ENCODE measurements at places on chromosomes 2 and 18.

DNA sequence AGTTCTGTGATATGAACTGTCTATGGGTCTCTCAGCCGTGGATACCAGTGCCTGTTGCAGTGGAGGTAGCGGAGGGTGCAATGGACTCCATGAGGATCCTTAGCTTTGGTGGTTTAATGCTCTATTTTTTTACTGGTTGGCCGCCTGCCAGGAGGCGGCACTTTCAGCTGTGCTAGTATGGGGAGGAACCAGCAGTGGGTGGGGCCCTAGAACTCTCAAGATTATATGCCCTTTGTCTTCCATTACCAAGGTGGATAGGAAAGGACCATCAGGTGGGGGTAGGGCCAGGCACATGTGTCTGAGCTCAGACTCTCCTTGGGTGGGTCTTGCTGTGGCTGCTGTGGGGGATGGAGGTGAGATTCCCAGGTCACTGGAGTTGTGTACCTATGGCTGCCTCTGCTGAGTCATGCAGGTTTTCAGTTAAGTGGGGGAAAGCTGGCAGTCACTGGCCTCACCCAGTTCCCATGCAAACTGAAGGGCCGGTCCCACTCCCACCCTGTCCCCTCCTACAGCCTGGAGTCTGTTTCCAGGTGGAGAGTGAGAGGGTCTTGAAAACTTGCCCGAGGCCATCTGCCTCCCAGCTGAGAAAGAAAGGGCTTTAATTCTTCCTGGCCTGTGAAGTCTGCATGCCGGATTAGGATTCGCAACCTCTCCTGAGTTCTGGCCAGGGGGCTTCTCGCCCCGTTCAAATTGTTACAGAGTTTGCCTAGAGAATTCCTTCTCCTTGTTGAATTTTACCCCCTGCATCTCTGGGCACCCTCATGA is 14.5 kb downstream of the KCNS3 start:
- DNase-seq = no peak

DNA sequence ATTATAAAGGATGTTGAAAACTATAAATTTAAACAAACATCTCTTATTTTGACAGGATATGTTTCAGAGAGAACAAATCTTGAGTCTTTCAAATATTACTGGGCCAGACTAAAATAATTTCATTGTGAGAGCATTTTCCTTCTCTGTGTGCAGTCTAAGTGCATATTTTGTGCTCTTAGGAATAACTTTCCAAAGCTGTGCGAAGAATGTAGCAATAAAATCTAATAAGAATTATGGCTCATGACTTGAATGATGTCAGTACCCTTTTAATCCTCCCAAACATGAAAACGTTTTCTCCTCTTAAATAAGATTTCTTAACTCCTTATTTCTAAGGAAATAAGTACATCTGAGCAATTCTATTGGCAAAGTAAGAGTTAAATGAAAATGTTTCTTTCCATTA is 76.2 kb upstream of the EFEMP1 start:
- DNase-seq = no peak

DNA sequence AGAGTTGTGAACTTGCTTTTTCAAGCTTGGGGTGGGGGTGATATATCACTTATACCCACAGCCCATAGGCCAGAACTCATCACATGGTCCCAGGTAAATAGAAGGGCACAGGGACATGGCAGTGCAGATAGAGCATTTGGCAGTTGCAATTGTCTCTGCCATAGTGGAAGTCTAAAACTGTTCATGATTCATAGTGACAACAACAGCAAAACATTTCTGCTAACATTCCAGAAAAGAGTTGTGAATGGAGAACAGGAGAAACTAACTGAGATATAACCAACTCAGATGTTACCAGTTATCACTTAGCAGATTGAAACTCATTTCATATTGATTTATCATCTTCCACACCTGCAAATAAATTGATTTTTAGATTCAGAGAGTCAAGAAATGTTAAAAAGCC is 278.6 kb upstream of the KYNU start:
- no peak for DNase-seq

DNA sequence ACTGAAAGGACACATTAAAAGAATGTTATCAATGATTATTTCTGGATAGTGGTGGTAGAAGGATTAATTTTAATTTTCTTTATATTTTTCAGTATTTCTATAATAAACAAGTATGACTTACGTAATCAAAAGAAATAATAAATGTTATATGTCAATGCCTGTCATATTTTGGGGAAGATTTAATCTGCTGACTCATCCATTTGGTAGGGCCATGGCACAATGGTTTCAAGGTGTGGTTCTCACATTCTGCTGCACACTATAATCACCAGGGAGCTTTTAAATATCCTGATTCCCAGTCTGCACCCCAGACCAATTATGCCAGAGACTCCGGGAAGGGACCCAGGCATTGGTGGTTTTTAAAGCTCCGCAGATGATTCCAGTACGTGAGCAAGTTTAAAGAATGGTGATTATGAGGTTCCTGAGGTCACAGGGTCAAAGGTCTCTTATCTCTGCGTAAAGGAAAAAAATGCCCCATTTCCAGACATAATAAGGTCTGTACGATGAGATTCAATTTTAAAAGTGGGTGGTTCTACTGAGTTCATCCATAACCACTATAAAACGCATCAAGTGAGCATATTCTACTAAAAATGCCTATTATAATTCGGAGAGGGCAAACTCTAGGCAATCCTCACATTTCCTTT is 27.2 kb downstream of the WIPF1 start:
- no peak for DNase-seq

- DNase-seq = no peak
Measured at GRCh38 chr2:45688479-45689298, 37.2 kb downstream of the PRKCE start.

- no peak for DNase-seq
Measured at GRCh38 chr2:109582928-109583895, 30.6 kb downstream of the SEPTIN10 start.

- DNase-seq = no peak
Measured at GRCh38 chr2:16039055-16039454, 98.7 kb downstream of the MYCN start.

- no peak for DNase-seq
Measured at GRCh38 chr18:41706301-41706700, 248.7 kb upstream of the PIK3C3 start.

DNA sequence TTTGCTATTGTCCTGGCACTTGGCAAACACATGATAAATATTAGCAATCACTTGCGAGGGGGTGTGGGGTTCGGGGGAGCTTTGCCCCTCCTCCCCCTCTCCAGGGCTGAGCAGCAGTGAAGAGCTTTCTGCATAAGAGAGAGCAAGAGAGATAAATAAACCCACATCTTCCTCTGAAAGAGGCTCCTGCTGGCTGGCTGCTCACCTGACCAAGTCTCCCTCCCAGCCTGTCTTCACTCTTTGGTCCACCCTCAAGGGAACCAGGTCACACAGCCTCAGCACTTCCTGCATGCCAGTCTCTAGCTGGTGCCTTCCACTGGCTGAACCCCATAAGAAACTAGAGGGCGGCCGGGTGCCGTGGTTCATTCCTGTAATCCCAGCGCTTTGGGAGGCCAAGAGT is 18.5 kb upstream of the YWHAQ start:
- DNase-seq = no peak

DNA sequence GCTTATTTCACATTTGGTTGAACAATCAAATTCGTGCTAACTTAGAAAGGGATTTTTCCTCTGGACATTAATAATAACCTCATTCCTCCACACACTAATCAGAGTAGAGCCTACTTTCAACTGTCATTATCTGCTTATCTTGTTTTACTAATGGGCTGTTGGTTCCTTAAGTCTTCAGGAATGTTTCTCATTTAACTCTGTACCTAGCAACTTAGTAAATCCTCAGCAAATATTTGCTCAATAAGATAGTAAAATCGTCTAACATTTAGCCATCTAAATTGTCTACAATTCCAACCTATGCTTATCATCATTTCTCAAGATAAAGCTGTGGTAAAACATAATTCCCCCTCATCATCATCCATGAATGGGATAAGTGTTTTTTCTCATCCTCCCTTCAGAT is 98.1 kb downstream of the CDH2 start:
- DNase-seq = no peak

GRCh38 chr2:237280939-237281338 is 133.0 kb downstream of the COL6A3 start:
- no peak for DNase-seq
